ENCODE measurements at places on chromosomes 16 and 17. TPM values are rescaled to one million over a fixed set of nuclear protein-coding genes. Genes with fewer than 3 reads are reported as not detected.

- no peaks in the 10 kb centered on the region for H3K27me3 ChIP-seq
- no peaks in the 10 kb centered on the region for H3K4me1 ChIP-seq
- H3K4me3 ChIP-seq = no peak overlapping the region
- H3K27ac ChIP-seq = no peak overlapping the region
Measured at GRCh38 chr16:81357711-81358260, 43.0 kb downstream of the GAN start.

- DNase-seq = no peak
- H3K36me3 ChIP-seq = peaks cover 29% of the 10 kb centered on the region
- no peak overlapping the region for H3K4me3 ChIP-seq
- H3K27me3 ChIP-seq = no peaks in the 10 kb centered on the region
Measured at GRCh38 chr16:2208308-2208707, 2.4 kb downstream of the BRICD5 start.

GRCh38 chr17:36813357-36813756 is 123.9 kb upstream of the LHX1 start:
- no peaks in the 10 kb centered on the region for H3K36me3 ChIP-seq
- peaks cover 1% of the 10 kb centered on the region for H3K4me1 ChIP-seq
- no peak for DNase-seq
- peaks cover 69% of the 10 kb centered on the region for H3K27me3 ChIP-seq

DNA sequence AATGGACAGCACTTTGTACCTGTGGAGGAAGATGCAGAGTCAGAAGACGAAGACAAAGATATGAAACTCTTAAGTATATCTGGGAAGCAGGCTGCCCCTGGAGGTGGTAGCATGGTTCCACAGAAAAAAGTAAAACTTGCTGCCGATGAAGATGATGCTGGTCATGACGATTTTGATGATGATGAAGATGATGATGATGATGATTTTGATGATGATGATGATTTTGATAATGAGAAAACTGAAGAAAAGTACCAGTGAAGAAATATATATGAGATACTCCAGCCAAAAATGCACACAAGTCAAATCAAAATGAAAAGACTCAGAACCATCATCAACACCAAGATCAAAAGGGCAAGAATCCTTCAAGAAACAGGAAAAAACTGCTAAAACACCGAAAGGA is 268.5 kb upstream of the EEF2KMT start:
- no peaks in the 10 kb centered on the region for H3K36me3 ChIP-seq
- no peak for DNase-seq
- H3K4me3 ChIP-seq = no peak overlapping the region

GRCh38 chr16:802914-803753 is 2.6 kb upstream of the GNG13 start:
- no peaks in the 10 kb centered on the region for H3K36me3 ChIP-seq
- no peak overlapping the region for H3K4me3 ChIP-seq
- H3K4me1 ChIP-seq = peaks cover 30% of the 10 kb centered on the region
- H3K27me3 ChIP-seq = peaks cover 71% of the 10 kb centered on the region

The PRKCB gene
- total RNA-seq = 49.6 TPM
